ENCODE measurements at places on chromosomes 11 and 22.
A peak's percentile ranks its signal among the peaks of the same experiment; 100 is the strongest.

DNA sequence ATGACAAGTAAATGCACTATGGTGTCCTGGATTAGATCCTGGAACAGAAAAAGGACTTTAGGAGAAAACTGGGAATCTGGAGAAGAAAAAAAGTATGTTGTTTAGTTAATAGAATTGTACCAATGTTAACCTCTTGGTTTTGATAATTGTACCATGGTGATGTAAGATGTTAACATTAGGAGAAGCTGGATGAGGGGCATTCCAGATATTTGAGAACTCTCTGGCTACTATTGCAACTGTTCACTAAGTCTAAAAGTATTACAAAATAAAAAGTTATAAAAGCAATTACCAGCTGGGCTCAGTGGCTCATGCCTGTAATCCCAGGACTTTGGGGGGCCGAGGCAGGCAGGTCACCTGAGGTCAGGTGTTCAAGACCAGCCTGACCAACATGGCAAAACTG lies 66.5 kb downstream of the EXT2 start:
- no peak for DNase-seq

- DNase-seq = no peak
Observed at GRCh38 chr11:83256602-83257340, 29.4 kb downstream of the CCDC90B start.

GRCh38 chr11:17735818-17736578 lies 1.4 kb downstream of the KCNC1 start:
- DNase-seq = no peak

GRCh38 chr22:28012832-28013460 lies 93.9 kb upstream of the PITPNB start:
- no peak for DNase-seq

DNA sequence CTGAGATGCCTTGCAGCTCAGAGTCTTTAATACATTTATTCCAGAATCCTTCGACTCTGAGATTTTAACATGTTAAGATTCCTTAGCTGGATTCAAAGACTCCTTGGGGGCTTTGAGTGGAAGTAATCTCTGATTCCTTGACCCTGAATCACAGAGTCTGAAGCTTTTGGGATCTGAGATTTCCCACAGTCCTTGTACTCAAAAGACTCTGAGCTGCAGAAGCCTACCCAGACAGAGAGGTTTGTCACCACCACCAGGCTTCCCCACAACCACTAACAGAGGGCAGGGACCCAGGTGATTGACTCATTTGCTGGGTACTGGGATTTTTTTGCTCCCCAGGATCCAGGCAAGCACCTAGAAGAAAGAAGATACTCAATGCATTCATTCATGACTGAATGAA lies 1.4 kb upstream of the SERPINH1 start:
- no peak for DNase-seq

DNA sequence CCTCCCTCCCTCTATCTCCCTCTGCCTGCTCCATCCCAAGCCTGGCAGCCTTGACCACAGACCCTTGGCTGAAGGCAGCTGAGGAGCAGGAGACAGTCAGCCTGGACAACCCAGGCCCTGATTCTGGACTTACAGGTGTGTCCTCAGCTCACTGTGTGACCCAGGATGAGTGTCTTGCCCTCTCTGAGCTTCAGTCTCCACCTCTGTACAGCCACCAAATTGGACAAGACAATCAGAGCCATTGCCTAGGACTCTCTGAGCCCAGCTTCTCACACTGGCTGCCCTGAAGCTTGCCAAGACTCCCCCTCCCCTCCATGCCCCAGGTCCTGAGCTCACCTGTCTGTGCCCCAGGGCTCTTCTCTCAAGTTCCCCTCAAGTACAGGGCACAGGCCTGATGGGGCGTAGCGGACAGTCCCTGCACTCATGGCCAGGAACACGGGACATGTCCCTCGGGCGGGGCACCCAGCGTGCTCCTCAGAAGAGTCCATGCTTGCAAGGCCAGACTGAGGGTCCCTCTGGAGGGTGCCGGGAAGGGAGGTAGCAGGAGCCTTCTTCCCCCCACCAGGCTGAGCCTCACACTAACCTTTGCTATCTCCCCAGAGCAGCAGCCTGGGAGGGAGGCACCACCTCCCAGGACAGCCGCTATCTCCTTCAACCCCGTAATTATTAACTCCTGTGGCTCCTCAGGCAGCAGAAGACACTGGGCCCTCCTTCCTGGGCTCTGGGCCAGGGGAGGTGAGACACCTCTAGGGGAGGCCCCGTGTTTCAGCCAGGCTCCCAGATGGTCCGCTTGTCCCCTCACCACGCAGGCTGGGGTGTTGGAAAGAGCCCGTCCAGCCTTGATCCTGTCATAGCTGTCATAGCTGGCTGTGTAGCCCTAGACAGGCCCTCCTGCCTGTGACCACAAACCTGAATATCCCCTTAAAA lies 2.6 kb upstream of the RAB3IL1 start:
- DNase-seq = no peak

DNA sequence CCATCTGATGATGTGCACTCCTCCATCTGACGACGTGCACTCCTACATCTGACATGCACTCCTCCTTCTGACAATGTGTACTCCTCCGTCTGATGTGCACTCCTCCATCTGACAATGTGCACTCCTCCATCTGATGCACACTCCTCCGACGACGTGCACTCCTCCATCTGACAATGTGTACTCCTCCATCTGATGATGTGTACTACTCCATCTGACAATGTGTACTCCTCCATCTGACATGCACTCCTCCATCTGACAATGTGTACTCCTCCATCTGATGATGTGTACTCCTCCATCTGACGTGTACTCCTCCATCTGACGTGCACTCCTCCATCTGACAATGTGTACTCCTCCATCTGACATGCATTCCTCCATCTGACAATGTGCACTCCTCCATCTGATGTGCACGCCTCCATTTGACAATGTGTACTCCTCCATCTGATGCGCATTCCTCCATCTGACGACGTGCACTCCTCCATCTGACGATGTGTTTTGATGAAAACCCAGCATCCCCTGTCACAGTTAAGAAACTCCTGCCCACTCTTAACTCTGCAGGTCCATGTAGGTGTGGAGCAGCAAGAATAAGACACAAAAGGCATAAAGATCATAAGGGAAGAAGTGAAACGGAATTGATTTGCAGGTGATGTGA lies 9.7 kb upstream of the IL17REL start:
- no peak for DNase-seq

DNA sequence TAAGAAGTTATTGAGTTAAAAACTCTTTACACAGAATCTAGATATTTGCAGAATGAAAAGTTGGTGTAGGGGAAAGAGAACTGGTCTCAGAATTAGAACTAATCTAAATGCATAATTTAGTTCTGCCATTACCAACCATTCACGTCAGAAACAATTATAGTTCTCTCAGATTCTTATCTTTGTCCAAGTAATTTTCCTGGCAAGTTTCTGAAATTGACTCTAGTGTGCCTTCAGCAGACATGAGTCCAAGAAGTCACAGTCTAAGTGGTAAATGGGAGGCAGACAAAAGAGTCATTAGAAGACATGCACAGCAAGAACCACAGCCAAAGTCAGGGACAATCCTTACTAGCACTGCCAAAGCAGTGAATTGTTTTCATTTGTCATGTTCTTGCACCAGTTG lies 1870.1 kb downstream of the LRRC4C start:
- DNase-seq = no peak

- no peak for DNase-seq
Observed at GRCh38 chr11:86741839-86742805, 58.2 kb upstream of the PRSS23 start.

- DNase-seq = no peak
Observed at GRCh38 chr22:32987081-32987631, 71.0 kb downstream of the SYN3 start.

DNA sequence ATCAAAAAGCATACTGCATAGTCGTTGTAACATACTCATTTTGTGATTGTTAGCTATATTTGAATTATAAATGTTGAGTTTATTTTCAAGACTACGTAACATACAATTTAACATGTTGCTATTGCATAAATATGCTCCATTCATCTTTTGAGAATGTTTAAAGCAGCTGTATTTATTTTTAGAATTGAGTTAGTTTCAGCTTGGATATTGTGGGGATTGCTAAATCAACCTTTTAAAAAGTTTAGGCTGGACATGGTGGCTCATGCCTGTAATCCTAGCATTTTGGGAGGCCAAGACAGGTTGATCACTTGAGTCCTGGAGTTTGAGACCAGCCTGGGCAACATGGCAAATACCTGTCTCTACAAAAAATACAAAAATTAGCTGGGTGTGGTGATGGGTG lies 288.1 kb downstream of the DYNC2H1 start:
- DNase-seq = no peak

- DNase-seq = no peak
Observed at GRCh38 chr22:22352371-22352999, 107.9 kb downstream of the VPREB1 start.

- DNase-seq = peak; percentile 10
Observed at GRCh38 chr11:7251836-7252682, at the start of gene SYT9. TSS of gene SYT9 (plus strand) at chr11:7251904. CDS start at chr11:7252187, 283 bp downstream.

GRCh38 chr11:134176284-134176683 lies 47.5 kb downstream of the NCAPD3 start:
- DNase-seq = no peak

DNA sequence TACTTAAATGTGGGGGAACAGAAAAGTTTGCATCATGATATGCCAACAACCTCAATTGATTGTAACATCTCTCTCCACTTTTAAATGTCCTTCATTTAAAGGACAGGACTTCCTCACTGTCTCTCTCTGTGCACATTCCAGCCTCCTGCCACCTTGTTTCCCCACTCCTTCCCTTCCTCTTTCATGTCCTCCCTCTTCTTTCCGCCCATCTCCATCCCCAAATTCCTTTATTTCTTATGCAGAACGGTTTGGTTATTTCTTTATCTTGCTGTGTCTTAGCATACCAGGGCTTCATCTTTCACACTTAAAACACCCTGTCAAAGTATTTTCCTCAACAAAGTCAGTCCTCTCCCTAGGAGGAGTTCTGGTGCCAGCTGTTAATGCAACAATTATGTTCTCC lies 293.8 kb downstream of the NXPE2 start:
- DNase-seq = no peak

GRCh38 chr11:11186249-11186648 lies 166.8 kb downstream of the CSNK2A3 start:
- DNase-seq = no peak

- no peak for DNase-seq
Observed at GRCh38 chr11:96001037-96001436, 77.1 kb upstream of the MTMR2 start.

- no peak for DNase-seq
Observed at GRCh38 chr22:28620244-28620922, 59.3 kb downstream of the TTC28 start.

GRCh38 chr22:44639891-44640617 lies 62.0 kb upstream of the PRR5 start:
- DNase-seq = no peak

DNA sequence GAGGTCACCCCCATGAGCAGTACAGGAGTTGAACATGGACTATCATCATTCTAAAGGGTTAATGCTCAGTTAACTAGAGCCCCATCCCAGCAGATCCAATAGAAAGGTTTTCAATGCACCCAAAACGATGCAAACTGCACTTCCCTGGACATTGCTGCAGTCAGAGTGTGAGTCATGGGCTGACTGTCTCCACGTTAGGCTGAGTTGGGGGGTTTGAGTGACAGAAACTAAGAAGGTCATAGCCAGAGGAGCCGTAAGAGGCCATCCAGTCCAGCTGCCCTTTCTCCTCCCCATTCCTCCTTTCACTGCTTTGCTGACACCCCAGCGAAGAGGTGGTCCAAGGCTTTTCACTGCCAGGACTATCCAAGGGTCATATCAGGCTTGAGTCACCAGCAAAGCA lies 10.5 kb upstream of the OR2AT4 start:
- no peak for DNase-seq

DNA sequence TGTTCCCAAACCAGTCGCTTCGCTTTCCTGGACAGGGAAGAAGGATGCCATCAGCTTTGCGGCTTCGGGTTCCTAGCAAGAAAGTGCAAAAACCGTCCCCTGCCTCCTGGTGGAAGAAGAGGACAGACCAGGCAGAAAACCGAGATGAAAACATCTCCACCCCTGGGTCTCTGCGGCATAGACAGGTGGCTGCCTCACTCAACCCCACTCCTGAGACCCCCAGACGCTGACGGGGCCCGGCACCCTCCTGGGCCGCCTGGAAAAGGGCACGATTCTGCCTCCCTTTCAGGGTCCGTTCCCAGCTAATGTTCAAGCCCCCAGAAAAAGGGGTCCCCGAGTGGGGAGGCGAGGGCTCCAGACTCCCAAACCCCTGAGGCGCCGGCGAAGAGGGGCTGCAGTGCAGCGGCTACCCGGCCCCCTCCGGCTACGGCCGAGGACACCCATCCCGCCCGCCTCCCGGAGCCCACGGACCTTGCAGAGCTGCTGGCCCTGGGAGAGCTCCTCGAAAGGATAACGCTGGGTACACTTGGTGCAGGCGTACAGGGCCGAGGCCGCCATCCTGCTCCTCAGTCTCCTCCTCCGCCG lies 569 bp downstream of the FAM76B start:
- no peak for DNase-seq

GRCh38 chr11:1640076-1640946 lies 10.7 kb downstream of the KRTAP5-5 start:
- DNase-seq = no peak

- no peak for DNase-seq
Observed at GRCh38 chr11:117618982-117619355, 178.0 kb downstream of the DSCAML1 start.

GRCh38 chr11:133950874-133951326 lies 5.9 kb downstream of the IGSF9B start:
- no peak for DNase-seq

- DNase-seq = no peak
Observed at GRCh38 chr22:20595461-20595860, 88.1 kb downstream of the MED15 start.

Data from cortex of kidney (tissue), 1 donor.